ENCODE measurements at places on chromosomes 3 and 15.

DNA sequence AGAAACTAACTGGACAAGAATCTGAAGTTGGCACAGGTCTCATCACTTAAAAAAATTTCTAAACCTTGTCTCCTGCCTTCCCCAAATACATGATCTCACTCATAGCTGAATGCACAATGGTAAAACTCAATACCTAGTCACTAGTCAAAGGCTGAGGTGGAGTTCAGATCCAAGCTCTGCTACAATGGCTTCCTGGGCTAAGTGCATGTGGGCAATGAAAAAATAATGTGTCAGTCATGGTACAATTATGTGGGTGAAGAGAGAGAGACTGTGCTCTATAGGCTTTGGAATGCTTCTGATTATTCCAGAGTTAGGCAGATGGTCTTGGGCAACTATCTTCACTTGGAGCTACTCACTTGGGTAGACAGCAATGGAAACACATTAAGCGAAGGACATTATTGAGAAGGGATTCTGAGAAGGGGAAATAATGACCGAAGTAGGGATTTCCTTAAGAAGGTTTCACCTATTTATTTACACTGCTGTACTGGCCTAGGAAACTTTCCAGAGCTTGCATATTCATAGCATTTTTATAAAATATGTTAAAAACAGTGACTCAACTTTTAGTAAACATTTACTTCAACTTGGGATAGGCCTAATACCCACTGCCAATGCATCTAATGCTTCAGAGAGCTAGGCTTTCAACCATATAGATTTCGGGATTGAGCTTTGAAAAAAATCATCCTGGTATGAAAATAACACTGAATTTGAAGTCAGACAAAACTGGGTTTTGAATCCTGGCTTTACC lies 58.7 kb upstream of the PLXND1 start:
- DNase-seq = no peak

- DNase-seq = peak; percentile 22
Measured at GRCh38 chr15:28098766-28099554, at the start of gene OCA2. Gene OCA2, minus strand, starts transcription at chr15:28099315. Its CDS starts 17,441 bp downstream, at chr15:28081874.

DNA sequence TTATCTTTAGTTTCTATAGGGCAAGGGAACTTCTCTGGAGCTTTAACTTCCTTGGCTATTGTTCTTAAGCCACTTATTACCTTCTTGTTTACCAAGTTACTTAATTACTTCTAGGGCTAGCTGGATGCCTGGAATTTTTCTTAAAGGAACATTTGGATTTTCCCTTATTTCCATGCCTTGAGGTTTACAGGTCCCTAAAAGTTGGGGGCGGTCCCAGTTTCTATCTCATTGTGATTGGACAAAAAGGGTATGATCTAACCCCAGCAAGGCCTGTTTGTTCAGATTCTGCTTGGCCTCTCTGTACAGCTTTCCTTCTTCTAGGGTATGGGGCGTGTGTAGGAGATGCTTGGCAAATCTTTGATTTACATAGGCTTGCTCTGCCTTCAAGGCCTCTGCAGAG lies 17.4 kb downstream of the PDHB start:
- DNase-seq = no peak

GRCh38 chr3:137382005-137382594 lies 382.0 kb upstream of the SOX14 start:
- no peak for DNase-seq
